ENCODE measurements at places on chromosomes 6 and 20.

GRCh38 chr6:129661536-129662405 lies 48.2 kb downstream of the ARHGAP18 start:
- no peak for DNase-seq

- DNase-seq, result no peak
These were observed 102.5 kb upstream of the SPACA1 start for GRCh38 chr6:87945181-87945580.

GRCh38 chr20:45452772-45453691 lies 16.5 kb upstream of the WFDC2 start:
- DNase-seq, result no peak

GRCh38 chr20:54197621-54198604 lies 10.0 kb upstream of the PFDN4 start:
- DNase-seq, result peak; percentile 33

- no peak for DNase-seq
These were observed 539 bp upstream of the BHLHE23 start for GRCh38 chr20:63007360-63007645.

DNA sequence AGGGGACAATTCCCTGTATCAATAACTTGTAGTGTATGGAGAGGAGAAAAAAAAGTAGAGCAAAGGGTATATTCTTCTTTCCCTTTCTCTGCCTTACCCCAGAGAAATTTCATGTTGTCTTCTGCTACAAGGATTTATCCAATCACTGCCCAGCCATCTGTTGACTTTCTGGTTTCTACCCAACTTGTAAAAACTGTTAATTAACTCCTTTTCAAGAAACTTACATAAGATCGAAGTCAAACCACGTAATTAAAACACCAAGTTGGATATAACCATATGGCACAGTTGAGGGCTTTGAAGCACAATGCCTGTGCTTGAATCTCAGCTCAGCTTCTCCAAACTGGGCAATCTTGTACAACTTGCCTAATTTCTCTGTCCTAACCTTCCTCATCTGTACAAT lies 99.5 kb downstream of the MAN1A1 start:
- no peak for DNase-seq

- DNase-seq, result no peak
These were observed 9.3 kb downstream of the PSMA7 start for GRCh38 chr20:62133864-62134263.

DNA sequence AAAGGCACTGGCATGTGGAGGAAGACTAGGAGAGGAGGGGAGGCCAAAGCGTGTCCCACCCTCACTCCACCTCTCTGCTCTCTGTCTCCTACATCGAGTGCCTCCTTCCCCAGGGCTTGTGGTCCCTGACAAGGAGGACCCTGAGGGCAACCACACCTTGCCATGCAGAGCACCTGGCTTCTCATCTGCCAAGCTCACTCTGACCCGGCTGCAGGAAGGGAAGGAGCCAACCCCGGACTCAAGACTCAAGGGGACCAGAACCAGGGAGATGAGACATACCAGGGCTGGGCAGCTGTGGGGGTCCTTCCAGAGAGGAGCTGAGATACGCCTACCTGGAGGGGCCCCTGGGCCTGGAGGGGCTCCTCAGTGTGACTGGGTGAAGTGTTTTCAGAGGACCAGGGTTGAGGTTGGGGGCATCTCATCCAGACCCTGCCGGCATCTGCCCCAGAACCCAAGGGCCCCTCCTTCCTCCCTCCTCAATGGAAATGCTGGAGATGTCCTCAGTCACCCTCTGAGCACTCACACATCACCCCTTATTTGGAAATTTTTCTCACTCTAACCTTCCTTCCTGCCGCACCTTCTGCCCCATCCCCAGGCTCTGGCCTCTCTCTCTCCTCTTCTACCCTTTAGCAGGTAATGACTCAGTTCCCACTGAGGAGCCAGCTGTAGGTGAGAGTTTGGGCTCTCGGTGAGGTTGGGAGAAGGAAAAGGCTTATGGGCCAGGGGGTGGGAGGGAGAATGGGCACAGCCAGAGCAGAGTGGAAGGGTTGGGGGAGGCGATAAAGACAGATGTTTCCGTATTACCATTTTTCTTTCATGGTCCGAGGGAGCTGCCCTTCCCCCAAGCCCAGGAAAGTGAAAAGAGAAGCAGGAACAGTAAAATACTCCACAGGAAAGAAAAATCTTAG lies 32.0 kb upstream of the POU5F1 start:
- no peak for DNase-seq

- no peak for DNase-seq
These were observed 142.7 kb downstream of the CEP57L1 start for GRCh38 chr6:109237986-109238329.

DNA sequence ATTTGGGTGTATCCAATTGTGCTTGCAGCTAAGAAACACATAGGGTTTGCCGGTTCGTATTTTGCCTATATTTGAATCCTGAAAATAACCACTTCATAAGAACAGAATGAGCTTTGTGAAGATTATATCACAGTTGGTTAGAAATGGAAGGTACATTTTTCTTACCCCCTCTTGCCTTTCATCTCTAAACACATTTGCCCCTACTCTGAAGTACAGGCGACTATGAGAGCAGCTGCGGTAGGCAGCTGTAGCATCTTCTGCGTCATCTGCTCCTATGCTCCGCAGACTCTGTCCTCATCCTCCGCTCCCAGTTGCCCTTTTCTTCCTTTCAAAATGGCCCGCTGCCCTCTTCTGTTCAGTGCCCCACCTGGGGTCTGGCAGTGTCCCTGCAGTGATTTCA lies 47.6 kb upstream of the REV3L start:
- no peak for DNase-seq

DNA sequence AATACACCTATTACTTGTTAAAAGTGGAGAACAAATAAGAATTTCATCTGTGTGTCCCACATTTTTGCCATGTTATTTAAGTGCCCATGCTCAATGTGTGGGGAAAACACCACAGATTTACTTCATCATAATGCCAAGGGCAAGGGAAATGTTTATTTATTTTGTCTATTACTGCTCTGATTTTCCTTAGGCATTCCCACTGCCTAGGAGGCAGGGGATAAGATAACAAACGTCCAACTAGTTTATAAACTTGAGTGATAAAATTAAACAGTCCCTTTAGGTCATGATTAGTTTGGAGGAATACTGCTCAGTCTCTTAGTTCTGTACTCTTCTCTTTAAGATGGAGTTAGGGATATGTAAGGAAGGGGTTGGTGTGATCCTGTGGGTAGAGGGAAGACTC lies 598.4 kb upstream of the MARCKS start:
- peak; percentile 40 for DNase-seq

DNA sequence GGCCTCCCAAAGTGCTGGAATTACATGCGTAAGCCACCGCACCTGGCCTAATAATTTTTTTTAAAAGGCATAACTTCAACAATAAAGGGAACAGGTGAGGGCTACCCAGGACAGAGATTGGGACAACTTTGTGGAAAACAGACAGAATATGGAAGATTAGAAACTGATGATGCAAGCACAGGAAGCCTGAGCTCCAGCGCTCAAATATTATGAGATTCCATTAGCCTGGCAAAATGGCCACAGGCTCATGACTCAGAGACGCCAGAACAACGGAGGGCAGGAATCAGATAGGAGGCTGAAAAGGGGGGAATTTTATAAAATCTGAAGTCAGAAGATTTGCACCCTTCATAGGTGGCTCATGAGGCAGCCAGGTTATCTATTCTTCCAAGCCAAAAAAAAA lies 103.1 kb upstream of the MRPS10 start:
- DNase-seq, result no peak

DNA sequence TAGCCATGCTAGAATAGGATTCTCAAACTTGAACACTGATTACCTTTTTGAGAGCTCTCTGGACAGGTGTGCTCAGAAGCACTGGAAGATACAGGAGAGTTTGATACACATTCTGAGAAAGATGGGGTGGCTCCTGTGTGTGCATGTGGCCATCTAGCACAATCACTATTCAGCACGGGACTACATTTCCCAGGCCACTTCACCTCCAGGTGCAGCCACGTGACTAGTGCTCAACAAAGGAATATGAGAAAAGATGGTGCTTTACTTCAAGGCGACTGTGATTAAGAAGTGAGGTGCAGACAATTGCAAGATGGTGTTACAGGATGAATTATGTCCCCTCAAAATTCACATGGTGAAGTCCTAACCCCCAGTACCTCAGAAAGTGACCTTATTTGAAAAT lies 103.8 kb downstream of the BACH2 start:
- no peak for DNase-seq

- DNase-seq, result no peak
These were observed 1042.9 kb upstream of the EPHA7 start for GRCh38 chr6:94462231-94462630.

- no peak for DNase-seq
These were observed 481.4 kb upstream of the BTBD3 start for GRCh38 chr20:11436113-11436905.

GRCh38 chr6:157660414-157660813 lies 162.6 kb upstream of the SNX9 start:
- no peak for DNase-seq

- no peak for DNase-seq
These were observed 44.0 kb upstream of the TTPAL start for GRCh38 chr20:44431502-44432234.

- DNase-seq, result no peak
These were observed 313.0 kb upstream of the DEFB112 start for GRCh38 chr6:50362706-50363105.

- DNase-seq, result no peak
These were observed 15.7 kb upstream of the IGF2R start for GRCh38 chr6:159953091-159953601.

- no peak for DNase-seq
These were observed 7.3 kb downstream of the TFAP2D start for GRCh38 chr6:50720623-50721022.

DNA sequence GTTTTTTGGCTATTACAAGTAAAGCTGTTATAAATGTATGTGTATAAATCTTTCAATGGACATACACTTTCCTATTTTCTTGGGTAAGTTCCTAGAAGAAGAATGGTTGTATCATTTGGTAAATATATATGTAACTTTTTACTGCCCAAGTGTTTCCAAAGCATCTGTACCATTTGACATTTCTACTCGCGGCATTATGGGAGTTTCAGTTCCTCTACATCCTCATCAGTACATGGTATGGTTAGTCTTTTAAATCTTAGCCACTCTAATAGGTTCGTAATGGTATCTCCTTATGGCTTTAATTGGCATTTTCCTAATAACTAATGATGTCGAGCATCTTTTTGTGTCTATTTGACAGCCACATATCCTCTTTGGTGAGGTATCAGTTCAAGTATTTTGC lies 12.9 kb downstream of the SNPH start:
- no peak for DNase-seq

DNA sequence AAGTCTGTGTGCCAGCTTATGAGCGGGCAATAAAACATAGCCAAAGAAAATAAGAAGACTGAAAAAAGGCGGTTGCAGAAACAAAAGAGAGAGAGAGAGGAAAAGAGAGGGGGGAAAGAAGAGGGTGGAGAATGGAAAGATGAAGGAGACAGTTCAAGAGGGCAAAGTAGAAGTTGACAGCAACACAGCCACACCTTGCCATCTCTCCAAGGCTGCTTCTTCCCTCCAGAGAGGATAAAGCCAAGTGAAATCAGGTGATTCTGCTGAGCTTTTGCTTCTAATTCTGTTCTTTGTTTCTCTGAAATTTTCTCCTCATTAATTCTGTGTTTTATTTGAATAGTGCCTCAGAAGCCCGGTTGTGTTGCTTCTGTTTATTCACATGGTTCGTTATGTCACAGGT lies 48.5 kb downstream of the PTPRK start:
- no peak for DNase-seq

GRCh38 chr6:44008821-44009370 lies 118.4 kb downstream of the MRPL14 start:
- no peak for DNase-seq

- no peak for DNase-seq
These were observed 9.2 kb upstream of the GUCA1A start for GRCh38 chr6:42163981-42164380.

DNA sequence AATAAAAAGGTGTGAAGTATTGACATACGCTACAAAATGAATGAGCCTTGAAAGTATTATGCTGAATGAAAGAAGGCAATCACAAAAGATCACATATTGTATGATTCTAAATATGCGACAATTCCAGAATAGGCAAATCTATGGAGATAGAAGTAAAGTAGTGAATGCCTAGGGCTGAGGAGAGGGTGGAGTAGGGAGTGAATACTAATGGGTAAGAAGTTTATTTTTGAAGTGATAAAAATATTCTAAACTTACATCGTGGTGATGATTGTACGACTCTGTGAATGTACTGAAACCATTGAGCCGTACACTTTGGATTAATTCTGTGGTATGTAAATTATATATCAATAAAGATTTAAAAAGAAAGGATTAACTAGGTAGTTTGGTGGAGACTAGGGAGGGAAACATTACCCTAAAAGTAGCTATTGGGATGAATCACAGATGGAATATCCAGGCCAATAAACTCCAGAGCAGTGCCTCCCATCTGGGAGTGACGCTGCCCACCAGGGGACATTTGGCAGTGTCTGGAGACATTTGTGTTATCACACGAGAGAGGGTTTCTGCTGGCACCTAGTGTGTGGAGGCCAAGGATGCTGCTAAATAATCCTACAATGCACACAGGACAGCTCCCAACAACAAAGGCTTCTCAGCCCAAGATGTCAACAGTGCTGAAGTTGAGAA lies 214.2 kb upstream of the PCSK2 start:
- DNase-seq, result no peak

- DNase-seq, result no peak
These were observed 25.3 kb upstream of the TIAM2 start for GRCh38 chr6:154969796-154970195.

- no peak for DNase-seq
These were observed 88.4 kb upstream of the B3GAT2 start for GRCh38 chr6:71045296-71045695.

GRCh38 chr20:61322151-61322865 lies 70.2 kb downstream of the CDH4 start:
- no peak for DNase-seq

GRCh38 chr6:50842861-50843384 lies 24.3 kb downstream of the TFAP2B start:
- no peak for DNase-seq

GRCh38 chr20:39259010-39259803 lies 297.1 kb downstream of the DHX35 start:
- DNase-seq, result no peak

DNA sequence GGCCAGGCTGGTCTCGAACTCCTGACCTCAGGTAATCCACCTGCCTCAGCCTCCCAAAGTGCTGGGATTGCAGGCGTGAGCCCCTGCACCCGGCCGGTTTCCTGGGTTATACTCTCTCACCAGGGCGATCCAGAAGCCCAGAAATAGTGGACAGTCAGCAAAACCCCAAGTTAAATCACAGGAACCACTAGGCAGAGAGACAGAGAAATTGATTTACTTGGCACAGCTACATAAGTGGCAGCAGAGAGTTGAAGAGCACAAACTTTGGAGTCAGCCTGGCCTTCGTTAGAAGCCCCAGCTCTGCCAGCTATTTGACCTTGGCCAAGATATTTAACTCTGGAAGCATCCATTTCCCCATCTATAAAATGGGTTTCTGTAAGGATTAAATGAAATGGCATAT lies 32.7 kb downstream of the MTRES1 start:
- no peak for DNase-seq

GRCh38 chr20:10653599-10654249 lies 20.1 kb downstream of the JAG1 start:
- no peak for DNase-seq

DNA sequence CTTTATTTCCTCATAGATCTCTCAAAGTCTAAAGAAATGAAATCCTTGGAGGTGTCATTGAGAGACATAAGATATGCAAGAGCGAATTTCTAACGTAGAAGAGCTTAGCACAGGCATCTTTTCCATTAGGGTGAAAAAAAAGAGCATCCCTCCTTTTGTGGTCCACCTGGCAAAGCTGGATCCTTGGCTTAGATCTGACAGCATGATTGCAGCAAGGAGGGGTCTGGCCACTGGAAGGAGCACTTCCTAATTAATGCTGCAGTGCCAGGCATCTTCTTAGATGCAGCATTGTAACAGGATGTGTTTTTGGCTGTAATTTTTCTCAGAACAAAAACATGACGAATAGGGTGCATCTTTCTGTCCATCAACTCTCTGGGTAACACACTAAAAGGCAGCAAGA lies 60.1 kb upstream of the TFAP2D start:
- no peak for DNase-seq
